ENCODE measurements at places on chromosomes 7 and 10.

DNA sequence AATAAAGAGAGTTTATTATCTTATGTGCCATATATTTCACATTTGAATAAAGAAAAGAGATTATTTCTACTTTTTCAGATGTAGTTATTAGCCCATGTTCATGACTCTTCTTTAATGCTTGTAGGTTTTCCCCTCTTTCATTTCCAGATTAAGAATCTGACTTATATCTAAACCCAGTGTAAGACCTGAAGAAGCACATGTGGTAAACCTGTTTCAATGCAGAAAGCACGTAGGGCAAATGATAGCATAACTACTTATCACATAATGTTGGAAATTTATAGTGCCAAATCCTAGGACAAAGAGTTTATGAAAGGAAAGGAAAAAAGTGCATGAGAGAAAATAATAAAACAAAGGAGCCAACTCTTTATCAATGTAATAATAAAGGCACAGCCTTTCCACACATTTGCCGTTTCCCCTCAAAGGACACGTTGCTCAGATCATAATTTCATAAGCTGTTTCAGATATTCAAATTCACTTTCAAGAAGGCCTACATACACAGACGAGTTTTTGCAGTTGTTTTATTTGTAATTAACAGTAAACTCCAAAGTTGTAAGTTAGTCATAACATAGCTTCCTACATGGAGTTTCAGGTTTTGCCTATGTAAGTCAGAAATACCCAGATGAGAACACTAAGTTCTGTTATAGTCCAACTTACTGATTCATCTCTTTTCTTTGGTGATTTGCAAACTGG is 88.8 kb upstream of the MDFIC start:
- DNase-seq, result no peak

GRCh38 chr7:124489082-124489819 is 276.3 kb downstream of the GPR37 start:
- no peak for DNase-seq

- DNase-seq, result no peak
Measured at GRCh38 chr10:29105516-29106215, 183.2 kb upstream of the LYZL1 start.

DNA sequence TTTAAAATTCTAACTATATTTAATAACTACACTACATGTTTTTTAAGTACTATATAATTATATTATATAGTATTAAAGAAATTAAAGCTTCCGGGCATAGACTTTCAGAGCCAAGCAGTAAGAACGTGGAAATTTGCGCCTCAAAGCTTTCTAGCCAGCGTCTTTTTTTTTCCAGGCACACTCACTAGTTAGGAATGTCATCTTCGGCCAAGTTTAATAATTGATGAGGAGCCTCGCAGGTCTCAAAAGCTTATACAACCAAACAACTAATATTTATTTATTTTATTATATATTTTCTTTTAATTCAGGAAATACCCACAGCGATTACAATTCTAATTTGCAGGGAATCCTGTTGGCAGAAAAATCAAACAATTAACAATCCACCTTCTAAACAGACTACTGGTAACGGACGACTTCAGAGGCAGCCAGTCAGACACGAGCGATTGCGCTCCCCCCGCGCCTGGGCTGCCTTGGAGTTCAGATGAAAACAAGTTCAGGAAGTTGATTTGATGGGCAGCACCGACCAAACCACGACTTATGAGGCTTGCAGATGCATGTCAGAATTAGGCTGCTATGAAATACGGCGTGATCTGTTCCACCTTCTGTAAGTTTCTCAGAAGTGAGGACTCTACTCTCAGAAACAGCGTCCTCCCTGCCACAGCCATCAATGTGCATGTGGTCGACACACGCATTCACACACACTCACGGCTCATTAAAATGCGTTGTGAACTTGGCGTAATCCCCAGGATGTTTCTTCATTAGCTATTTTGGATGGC is 431.8 kb upstream of the MGMT start:
- DNase-seq, result peak; percentile 38

DNA sequence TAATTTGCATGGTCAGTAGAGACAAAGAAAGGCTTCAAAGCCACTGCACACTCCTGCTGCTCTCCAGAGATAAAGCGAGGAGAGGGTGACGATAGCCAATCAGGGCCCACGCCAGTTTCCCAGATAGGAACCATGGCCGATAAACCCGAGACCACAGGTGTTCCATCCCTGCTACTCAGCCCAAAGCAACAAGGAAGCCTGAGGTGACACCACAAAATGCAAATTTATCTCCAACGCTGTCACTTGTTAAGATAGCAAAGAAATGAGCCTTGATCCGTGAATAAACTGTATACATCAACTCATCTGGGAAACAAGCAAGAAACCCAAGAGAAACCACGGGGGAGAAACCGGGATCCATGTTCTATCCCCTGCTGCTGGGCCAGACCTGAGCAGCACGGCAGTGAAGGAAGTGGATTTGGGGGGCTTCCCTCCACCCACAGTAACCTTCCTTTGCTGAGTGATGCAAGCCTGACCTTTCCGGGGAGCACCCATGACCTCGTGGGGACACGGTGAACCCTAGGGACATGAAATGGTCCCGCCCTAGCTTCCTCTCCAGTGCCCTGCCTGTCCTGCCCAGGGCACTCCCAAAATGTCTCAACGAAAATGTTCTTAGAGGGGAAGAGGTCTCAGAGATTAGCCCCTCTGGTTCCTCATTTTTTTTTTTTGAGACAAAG is 164.6 kb downstream of the PTPRN2 start:
- no peak for DNase-seq

- no peak for DNase-seq
Measured at GRCh38 chr7:133003052-133003910, 78.6 kb downstream of the CHCHD3 start.

GRCh38 chr10:123011987-123012386 is 3.2 kb downstream of the ACADSB start:
- DNase-seq, result no peak

- no peak for DNase-seq
Measured at GRCh38 chr10:7444551-7445121, 33.8 kb upstream of the SFMBT2 start.

- DNase-seq, result no peak
Measured at GRCh38 chr7:134704827-134705226, 58.2 kb downstream of the BPGM start.

DNA sequence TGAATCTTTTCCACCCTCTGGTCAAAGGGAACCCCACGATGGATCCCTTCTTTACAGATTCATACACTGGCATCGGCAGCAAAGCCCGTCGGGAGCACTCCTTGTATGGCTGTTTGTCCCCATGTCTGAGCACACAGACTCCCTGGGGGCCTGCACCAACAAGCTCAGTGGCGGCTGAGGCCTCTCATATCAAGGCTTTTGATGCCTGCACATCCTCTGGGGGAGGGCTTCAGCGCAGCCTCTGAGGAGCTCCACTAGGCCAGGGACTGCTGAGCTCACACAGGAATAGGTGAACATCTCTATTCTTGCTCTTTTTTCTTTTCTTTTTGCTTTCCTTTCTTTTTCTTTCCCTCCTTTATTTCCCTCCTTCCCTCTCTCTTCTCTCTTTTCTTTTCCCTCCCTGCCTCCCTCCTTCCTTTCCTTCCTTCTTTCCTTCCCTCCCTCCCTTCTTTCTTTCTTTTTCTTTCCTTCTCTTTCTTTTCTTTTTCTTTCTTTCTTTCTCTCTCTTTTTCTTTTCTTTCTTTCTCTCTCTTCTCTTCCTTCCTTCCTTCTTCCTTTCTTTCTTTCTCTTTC is 174.6 kb downstream of the CCDC3 start:
- DNase-seq, result no peak

DNA sequence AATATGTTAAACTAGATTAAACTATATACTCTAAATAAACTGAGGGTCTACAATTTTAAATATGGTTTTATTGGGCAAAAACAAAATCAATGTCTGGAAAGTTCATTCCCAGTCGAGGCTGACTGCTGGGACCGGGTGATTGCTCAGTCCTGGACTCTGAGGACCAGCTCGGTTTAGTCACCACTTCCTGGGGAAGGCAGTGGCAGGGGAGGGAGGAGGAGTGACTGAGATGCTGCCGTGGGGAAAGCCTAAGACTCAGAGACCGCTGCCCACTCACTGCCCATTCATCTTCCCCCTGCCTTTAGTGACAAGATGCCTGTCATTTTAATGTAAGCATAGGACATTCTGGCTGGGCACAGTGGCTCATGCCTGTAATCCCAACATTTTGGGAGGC is 29.0 kb downstream of the ATOH7 start:
- peak; percentile 3 for DNase-seq

DNA sequence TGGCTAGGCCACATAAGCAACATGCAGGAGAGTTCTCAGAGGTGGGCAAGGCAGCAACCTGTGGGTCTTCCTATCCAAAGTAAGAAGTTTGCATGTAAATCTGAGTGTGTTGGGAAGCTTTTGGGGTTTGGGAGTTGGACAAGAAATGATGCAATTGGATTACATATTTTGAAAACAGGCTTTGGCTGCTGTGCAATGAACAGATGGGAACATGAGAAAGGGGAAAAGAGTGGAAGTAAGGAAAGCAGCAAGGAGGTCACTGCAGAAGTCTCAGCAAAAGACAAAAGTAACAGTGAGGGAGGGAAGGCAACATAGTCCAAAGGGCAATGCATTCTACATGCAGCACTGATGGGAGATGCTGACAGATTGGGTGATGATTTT is 61.1 kb upstream of the C10orf90 start:
- no peak for DNase-seq

DNA sequence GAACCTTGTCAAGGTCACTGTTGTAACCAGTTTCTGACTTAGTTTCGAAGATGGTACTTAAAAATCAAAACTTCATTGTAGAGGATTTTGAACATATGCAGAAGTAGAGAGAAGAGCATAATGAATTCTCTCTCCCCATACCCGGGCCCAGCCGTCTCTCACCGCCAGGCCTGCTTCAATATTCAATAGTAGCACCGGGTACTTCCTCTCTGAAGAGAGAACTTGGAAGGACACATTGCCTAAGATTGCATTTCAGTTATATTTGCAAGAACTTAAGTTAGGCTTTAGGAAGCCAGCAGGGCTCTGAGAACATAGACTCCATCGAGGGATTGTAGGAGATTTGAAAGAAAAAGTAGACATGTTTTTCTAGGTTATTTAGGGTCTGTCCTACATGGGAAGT is 19.1 kb downstream of the LMTK2 start:
- no peak for DNase-seq

- DNase-seq, result no peak
Measured at GRCh38 chr10:76357726-76358415, 926.4 kb downstream of the LRMDA start.

DNA sequence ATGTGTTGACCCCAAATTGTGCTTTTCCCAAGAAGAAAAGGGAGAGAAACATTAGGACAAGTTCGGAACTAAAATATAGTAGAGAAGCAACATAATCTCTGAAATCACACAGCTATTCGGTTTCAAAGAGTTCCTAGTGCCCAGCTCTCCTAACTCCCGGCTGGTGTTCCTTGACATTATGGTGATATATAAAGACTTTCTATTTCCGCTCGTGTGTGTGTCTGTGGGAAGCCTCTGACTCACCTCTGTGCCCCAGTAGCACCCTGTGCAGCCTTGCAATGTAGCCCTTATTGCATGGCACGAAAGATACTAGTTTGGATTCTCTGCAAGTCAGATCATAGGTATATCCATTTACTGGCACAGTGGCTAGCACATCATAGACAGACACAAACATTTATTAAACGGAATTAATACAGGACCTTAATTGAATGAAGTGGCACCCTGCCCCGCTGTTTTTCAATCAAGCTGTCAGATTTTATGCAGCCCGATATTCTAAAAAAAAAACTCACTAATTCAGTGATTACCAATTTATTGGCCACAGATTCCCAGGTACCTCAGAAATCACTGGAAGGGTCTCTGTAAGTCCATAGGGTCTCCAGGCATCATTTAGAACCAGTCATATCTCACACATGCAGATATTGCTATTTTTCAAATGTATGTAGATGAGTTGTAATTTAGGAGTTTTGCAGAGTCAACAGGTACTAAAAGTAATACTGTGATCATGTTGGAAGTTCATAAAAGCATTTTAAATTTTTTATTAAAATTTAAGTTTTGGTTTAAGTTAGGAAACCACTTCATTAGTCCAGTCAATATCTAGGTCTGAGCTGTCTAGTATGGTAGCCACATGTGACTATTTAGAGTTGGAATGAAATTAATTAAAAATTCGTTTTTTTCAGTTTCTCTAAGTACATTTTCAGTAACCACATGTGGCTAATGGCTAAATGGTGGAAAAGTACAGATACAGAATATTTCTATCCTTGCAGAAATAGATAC is 43.3 kb downstream of the SFTPD start:
- DNase-seq, result peak; percentile 10

GRCh38 chr7:87530126-87530525 is 54.6 kb upstream of the ABCB4 start:
- DNase-seq, result no peak

GRCh38 chr10:128642023-128642422 is 515.8 kb upstream of the MKI67 start:
- no peak for DNase-seq

DNA sequence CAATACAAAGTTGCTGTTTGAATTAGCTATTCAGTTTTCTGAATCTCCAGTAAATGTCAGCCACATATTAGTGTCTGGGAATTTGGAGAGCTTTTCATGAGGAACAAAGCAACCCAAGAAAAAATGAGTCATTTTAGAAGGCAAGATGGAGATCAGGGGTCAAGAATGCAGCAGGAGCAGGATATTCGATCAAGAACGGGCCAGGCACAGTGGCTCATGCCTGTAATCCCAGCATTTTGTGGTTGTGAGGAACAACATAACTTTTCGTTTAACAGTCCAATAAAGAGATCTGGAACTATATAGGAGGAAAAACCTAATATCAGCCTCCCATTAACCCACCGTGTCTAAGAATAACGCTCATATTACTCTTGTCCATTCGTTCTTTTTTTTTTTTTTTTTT is 600.5 kb downstream of the MAGI2 start:
- DNase-seq, result no peak

- DNase-seq, result no peak
Measured at GRCh38 chr10:76548716-76549115, 1088.9 kb downstream of the KCNMA1 start.

GRCh38 chr10:119653209-119653608 is 2.0 kb downstream of the BAG3 start:
- no peak for DNase-seq

- DNase-seq, result no peak
Measured at GRCh38 chr7:24169077-24169624, 114.8 kb upstream of the NPY start.

- no peak for DNase-seq
Measured at GRCh38 chr10:122220736-122221135, 50.4 kb upstream of the BTBD16 start.

- no peak for DNase-seq
Measured at GRCh38 chr7:127390186-127390816, 2.2 kb downstream of the ZNF800 start.

DNA sequence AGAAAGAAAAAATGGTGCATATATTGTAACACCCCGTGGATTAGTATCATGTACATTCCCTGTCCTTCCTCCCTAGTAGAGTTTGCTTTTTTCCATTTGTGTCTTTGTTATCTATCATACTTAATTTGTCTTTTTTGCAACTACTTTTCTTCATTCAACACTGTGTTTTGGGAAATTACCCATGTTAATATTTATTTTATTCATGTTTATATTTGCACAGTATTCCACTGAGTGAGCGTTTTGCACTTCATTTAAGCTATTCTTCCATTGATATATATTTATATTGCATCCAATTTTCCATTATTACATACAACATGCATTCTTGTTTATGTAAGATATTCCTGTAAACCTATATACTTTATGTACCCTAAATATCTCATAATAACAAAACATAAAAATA is 57.6 kb upstream of the FAM171A1 start:
- DNase-seq, result no peak
